ENCODE measurements at places on chromosomes 4 and X. TPM values are rescaled to one million over a fixed set of nuclear protein-coding genes. Genes with fewer than 3 reads are reported as not detected.

- H3K4me3 ChIP-seq: no peak overlapping the region
- no peaks in the 10 kb centered on the region for H3K4me1 ChIP-seq
- H3K27ac ChIP-seq: no peak overlapping the region
- H3K27me3 ChIP-seq: peaks cover 4% of the 10 kb centered on the region
- DNase-seq: no peak
Observed at GRCh38 chr4:98098764-98099163, 44.5 kb downstream of the STPG2 start.

DNA sequence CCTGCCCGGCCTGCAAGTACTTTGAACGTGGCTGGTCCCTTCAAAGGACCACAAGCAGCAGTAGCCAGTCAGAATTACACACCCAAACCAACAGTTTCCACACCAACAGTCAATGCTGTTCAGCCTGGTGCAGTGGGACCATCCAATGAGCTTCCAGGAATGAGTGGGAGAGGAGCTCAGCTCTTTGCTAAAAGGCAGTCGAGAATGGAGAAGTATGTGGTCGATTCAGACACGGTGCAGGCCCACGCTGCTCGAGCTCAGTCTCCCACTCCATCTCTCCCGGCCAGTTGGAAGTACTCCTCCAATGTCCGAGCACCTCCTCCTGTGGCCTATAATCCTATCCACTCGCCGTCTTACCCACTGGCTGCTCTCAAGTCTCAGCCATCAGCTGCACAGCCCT is 104.4 kb upstream of the MYOZ2 start:
- DNase-seq: no peak
- H3K36me3 ChIP-seq: no peaks in the 10 kb centered on the region
- no peak overlapping the region for H3K27ac ChIP-seq
- H3K4me3 ChIP-seq: no peak overlapping the region
- H3K27me3 ChIP-seq: peaks cover 6% of the 10 kb centered on the region

- no peak for DNase-seq
- H3K27me3 ChIP-seq: peaks cover 2% of the 10 kb centered on the region
- H3K27ac ChIP-seq: no peak overlapping the region
- H3K4me1 ChIP-seq: no peaks in the 10 kb centered on the region
Observed at GRCh38 chr4:77220828-77221613, 64.0 kb downstream of the CCNG2 start.

- H3K36me3 ChIP-seq: no peaks in the 10 kb centered on the region
- H3K27me3 ChIP-seq: no peaks in the 10 kb centered on the region
- H3K4me1 ChIP-seq: no peaks in the 10 kb centered on the region
- DNase-seq: peak; percentile 11
- no peak overlapping the region for H3K4me3 ChIP-seq
- H3K27ac ChIP-seq: no peak overlapping the region
Observed at GRCh38 chrX:6021316-6022091, 207.2 kb downstream of the NLGN4X start.

DNA sequence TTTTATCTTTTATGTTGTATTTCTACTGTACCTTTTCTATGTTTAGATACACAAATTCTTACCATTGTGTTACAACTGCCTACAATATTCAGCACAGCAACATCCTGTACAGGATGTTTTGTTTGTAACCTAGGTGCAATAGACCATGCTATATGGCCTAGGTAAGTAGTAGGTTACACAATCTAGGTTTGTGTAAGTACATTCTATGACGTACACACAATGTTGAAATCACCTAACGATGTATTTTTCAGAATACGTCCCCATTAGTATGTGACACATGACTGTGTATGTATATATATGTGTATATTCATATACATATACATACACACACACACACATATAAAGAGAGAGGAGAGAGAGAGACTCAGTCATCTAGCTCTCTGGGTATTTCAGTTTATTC is 103.5 kb downstream of the CLNK start:
- no peak overlapping the region for H3K27ac ChIP-seq
- no peak overlapping the region for H3K4me3 ChIP-seq
- H3K36me3 ChIP-seq: no peaks in the 10 kb centered on the region
- peaks cover 16% of the 10 kb centered on the region for H3K4me1 ChIP-seq
- DNase-seq: no peak
- no peaks in the 10 kb centered on the region for H3K27me3 ChIP-seq

Gene RASGEF1B
- 4.4 TPM for total RNA-seq

Data from activated CD4-positive, alpha-beta memory T cell treated with anti-CD3 and anti-CD28 coated beads for 36 hours (primary cell).